Lung microvascular endothelial cell (primary cell): ENCODE measurements at places on chromosomes 5 and 9. TPM values are rescaled to one million over a fixed set of nuclear protein-coding genes. Genes with fewer than 3 reads are reported as not detected.

GRCh38 chr5:128084228-128085167 lies 932 bp downstream of the SLC12A2 start:
- DNase-seq = peak; percentile 41

The TNPO1 gene
- 212 and 217 TPM in 2 replicates for total RNA-seq

The PCDHA9 gene
- under 0.01 TPM in 2 replicates for total RNA-seq

- DNase-seq = no peak
Measured at GRCh38 chr5:11319836-11320580, 559.0 kb upstream of the DAP start.

- DNase-seq = peak; percentile 8
Measured at GRCh38 chr5:108727236-108727650, 20.5 kb upstream of the FER start.

The QSOX2 gene
- total RNA-seq = 5.0 and 6.3 TPM in 2 replicates

DNA sequence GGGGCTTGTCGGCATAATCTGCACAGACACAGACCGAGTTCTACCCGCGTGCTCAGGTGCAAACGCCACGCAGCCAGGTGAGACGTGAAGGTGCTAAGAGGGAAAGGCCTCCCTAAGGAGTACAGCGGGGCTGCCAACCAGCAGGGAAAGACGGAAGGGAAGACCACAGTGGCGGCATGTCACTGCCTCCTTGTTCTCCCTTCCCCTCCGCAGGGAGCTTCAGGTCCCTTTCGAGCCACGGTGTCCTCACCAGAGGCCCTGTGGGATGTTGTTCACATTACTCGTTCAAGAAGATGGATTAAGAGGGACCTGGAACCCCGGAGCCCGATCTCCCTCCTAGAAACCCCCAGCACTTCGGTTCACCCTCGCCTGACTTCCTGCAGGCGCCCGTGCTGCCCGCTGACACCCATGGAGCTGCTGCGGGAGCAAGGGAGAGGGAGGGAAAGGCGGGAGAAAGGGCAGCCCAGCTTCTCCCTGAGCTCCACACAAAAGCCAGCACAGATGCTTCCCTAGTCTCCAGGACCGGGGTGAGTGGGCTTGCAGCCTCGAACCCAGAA lies 686 bp downstream of the BRD9 start:
- DNase-seq = peak; percentile 35

- DNase-seq = peak; percentile 38
Measured at GRCh38 chr5:6585168-6585567, 47.7 kb downstream of the NSUN2 start.

The TBC1D13 gene
- total RNA-seq = 8.9 and 13.1 TPM in 2 replicates

The PRRX2 gene
- total RNA-seq = 0.20 and 0.44 TPM in 2 replicates

The GABRA6 gene
- under 0.01 TPM in 1 of 2 replicates, not detected in the other for total RNA-seq

- DNase-seq = peak; percentile 34
Measured at GRCh38 chr5:10564838-10565784, 1.2 kb downstream of the ANKRD33B start.
